Breast epithelium (tissue), 4 donors: ENCODE measurements at places on chromosomes 4 and X. TPM values are rescaled to one million over a fixed set of nuclear protein-coding genes. Genes with fewer than 3 reads are reported as not detected.

DNA sequence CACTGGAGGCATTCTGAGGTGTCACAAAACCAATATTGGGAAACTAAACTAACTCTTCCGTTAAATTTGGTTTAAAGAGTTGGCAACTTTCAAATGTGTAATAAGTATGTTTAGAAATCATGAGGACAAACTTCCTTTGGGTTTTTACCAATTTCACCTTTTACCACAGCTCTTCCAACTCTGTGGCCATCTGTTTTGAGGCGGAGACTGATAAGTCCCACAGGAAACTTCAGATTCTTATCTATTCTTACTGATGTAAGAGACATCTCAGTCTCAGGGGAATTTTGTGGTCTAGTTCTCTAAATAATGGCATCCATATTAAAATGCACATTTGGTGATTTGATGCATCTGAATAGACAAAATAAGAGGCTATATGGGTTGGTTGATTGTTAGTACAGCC, 229.2 kb upstream of the AFF2 start:
- no peak for DNase-seq

The TBC1D8B gene
- total RNA-seq: 7.9 TPM

DNA sequence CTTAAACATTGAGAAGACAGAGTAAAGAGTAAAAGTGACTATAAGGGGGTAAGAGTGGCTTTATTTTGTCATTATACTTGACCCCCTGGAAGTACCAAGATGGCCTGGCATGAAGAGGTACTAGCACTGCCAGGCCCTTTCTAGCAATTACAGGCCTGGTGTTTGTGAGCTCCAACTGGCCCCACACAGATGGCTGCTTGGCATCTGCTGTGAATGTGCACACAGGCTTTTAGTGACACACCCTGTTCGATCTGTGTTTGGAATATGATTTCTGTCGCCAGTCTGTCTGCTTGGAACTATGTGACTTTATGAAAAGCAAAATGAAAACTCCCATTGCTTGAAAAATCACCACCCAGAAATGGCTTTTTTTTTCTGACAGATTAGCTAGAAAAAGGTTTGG, 123.3 kb downstream of the CLCN4 start:
- no peak for DNase-seq

The HERC5 gene
- 5.9 TPM for total RNA-seq
